ENCODE measurements at places on chromosomes 12 and 14. TPM values are rescaled to one million over a fixed set of nuclear protein-coding genes. Genes with fewer than 3 reads are reported as not detected.

DNA sequence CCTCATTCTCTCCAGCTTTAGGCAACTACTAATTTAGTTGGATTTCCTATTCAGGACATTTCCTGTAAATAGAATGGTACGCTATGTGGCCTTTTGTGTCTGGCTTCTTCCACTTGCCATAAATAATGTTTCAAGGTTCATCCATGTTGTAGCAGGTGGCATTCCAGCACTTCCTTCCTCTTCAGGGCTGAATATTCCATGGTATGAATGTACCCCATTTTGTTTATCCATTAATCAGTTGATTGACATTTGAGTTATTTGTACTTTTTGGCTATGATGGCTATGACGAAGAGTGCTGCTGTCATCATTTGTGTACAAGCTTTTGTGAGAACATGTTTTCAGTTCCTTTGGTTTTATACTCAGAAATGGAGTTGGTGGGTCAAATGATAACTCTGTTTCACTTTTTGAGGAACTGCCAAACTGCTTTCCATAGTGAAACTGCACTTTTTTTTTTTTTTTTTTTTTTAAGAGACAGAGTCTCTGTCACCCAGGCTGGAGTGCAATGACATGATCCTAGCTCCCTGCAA, 6.5 kb upstream of the CDK2AP1 start:
- DNase-seq: no peak

DNA sequence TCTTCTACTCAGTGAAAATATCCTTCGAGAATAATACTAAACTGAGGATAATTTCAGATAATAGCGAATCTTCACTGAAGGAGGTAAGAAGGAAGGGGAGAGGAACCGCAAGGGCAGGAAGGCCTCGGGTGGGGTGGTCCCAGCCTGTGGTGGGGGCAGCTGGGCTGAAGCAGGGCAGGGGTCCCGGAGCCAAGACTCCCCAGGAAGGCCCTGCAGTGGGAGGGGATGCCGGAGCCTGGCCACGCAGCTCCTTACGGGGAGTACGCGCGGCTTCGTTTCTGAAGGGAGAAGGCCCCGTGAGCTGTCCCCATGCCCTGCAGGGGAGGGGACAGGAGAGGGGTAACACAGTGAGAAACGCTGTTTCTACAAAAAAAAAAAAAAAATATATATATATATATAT, 21.2 kb downstream of the STX2 start:
- no peak for DNase-seq

Gene POC1B
- total RNA-seq: 9.8 TPM

DNA sequence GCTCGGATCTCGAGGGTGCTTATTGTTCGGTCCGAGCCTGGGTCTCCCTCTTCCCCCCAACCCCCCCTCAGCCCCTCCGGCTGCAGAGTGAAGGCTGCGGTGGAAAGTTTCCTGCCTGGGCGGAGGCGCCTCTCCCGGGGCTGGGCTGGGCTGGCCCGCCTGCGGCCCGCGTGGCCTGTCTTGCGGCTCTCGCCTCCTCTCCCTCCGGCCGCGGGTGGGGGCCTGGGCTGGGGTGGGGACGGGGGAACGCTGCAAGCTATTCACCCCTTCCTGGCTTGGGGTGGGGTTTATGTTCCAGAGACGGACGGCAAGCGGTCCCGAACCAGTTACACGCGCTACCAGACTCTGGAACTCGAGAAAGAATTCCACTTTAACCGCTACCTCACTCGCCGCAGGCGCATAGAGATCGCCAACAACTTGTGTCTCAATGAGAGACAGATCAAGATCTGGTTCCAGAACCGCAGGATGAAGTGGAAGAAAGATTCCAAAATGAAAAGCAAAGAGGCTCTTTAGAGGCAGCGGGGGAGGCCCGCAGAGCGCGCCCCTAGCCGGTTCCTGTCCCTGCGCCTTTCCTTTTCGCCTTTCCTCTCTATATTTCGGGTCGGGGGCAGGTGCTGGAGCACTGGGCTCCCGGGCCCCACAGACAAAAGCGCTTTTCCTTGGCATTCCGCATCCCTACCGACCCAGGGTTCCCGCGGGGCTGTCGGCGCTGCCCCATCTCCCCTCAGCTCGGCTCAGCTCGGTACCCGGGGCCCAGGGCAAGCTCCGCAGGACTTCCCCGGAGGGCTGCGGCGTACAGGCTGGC, 1.3 kb downstream of the HOXC5 start:
- no peak for DNase-seq

DNA sequence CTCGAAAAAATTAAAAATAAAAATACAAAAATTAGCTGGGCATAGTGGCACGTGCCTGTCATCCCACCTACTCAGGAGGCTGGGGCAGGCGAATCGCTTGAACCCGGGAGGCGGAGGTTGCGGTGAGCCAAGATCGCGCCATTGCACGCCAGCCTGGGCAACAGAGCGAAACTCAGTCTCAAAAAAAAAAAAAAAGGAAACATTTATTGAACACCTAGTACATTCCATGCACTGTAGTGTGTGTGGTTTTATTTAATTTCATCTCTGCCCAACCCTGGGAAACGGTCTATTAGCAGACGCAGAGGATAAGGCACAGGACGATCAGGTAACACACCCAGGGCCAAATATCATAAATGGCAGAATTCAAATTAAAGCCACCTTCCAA, 35.8 kb upstream of the SINHCAF start:
- DNase-seq: no peak

DNA sequence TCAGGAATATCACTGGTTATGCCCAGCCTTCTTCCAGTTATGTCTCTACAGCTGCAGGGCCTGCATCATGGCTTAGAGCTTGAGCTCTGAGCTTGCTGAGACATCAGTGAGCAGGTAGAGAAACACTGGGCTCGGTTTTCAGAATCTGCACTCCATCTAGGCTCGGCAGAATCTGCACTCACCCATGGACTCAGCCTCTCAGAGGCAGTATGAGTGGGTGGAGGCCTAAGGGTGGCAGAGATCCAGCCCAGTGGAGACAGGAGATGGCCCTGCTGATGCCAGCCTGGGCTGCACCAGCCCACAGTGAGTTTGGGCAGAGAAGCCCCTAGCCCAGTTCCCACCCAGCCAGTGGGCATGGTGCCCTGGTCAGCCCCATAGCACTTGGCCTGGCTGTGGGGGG, 12.8 kb downstream of the KRT80 start:
- DNase-seq: no peak

GRCh38 chr12:16562921-16563320, 43.0 kb downstream of the LMO3 start:
- DNase-seq: no peak

GRCh38 chr12:57451233-57451778, 3.8 kb upstream of the INHBE start:
- DNase-seq: no peak

DNA sequence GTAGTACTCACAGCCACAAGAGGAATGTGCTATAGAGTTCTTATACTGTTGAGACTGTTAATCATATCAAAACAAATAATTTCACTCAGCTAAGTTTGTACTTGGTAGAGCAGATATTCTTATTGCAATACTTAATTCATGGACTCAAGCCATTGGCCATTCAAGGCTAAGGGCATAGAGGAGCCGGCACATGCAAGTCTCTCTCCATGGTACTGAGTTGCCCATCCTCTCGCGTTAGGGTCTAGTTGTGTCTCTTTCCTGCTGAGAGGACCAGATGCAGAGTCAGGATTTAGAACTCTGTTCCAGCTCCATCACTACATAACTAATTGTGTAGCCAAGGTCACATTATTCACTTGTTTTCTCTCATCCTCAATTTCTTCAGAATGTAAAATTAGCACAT, 14.4 kb upstream of the TUNAR start:
- no peak for DNase-seq

GRCh38 chr12:63020269-63020668, 85.3 kb upstream of the PPM1H start:
- DNase-seq: no peak

Gene PSMC6
- total RNA-seq: 77.4 TPM

Gene TMEM63C
- 0.04 TPM for total RNA-seq

Gene ANO2
- total RNA-seq: 2.8 TPM

Gene CLEC2A
- total RNA-seq: not detected

Gene CMA1
- not detected for total RNA-seq

Gene ABHD12B
- total RNA-seq: 0.83 TPM

GRCh38 chr12:110223777-110224378, 57.2 kb upstream of the ATP2A2 start:
- no peak for DNase-seq

Gene KRT8
- total RNA-seq: 271 TPM

GRCh38 chr12:93335603-93336162, 42.0 kb upstream of the NUDT4 start:
- no peak for DNase-seq

- no peak for DNase-seq
These were observed 24.4 kb upstream of the BTBD6 start for GRCh38 chr14:105223770-105224544.

DNA sequence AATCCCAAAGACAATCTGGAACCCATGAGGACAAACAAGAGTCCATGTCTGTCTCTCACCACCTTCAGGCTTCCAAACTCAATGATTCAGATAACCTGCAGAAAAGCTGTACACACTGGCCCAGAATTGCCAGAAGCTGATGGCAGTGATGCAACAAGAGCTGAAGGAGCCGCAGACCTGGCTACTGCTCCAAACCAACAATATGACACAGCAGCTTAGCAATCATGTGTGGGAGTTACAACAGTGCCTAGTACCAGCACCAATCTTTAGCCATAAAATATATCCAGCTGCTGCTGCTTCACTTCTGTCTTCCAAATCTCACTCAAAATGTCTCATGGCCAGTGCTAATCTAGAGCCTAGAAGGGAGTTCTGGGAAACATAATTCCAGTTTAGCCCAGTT, 22.0 kb downstream of the RPS6KA5 start:
- no peak for DNase-seq

GRCh38 chr14:92719890-92720323, 28.5 kb downstream of the LGMN start:
- DNase-seq: no peak

Gene CLEC4D
- not detected for total RNA-seq

DNA sequence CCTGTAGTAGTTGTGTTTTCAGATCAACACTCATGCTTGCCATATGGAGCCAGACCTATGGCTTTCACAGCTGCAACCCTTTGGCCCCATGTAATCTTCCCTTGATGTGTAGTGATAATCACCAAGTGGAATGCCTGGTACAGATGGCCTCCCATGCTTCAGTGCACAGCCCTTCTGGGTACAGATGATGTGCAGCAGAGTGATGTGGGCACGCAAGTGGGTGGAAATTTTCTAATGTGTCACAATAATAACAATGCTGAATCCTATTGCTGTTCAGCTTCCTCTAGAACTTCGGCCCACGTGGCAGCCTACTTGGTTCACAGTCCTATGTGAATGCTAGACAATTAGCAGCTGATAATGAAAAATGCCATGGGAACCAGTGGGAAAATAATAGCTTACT, 188.1 kb downstream of the SNAPC1 start:
- no peak for DNase-seq

- no peak for DNase-seq
These were observed 21.8 kb downstream of the SLC15A4 start for GRCh38 chr12:128801879-128802391.

Gene DNAJC22
- 1.2 TPM for total RNA-seq

DNA sequence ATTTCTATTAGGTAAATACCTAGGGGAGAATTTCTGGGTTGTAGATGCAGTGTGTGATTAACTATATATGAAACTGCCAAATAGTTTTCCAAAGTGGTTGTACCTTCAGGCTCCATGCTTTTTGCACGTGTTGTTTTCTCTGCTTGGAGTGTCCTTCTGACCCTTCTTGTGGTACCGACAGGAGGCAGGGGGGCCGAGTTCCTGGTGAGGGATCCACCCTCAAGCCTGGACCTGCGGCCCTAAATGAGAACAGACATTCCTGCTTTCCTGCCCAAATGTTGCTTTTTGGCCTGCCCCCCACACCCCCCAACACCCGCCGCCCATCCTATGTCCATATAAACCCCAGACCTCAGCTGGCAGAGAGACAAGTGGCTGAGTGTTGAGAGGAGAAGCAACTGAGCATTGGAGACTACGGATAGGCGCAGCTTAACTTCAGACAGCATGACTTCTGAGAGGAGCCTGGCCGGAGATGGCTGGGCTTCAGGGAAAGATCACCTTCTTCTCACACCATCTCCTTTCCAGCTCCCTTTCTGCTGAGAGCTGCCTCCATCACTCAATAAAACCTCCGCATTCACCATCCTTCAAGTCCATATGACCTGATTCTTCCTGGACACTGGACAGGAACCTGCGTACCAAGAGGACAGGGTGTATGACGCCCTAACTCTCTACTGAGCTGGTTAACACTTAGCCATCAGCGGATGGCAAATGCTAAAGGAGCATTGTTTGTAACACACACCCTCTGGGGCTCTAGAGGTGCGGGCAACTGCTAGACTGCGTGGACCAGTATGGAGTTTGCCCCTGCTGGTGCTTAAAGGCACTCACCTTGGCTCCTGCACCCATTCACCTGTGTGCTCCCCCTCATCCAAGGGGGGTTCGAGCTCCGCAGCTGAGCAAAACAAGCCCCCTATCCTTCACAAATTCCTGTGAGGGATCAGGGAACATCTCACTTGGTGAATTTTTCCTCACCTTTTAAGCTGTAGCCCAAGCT, 194.7 kb upstream of the FBXO33 start:
- DNase-seq: no peak

Measured in right atrium auricular region (tissue), 2 donors.